ENCODE measurements at places on chromosomes 12 and 14.

- no peak for DNase-seq
These were observed 7.5 kb downstream of the AMHR2 start for GRCh38 chr12:53431187-53431586.

- no peak for DNase-seq
These were observed 43.1 kb upstream of the PSMC1 start for GRCh38 chr14:90213099-90213748.

DNA sequence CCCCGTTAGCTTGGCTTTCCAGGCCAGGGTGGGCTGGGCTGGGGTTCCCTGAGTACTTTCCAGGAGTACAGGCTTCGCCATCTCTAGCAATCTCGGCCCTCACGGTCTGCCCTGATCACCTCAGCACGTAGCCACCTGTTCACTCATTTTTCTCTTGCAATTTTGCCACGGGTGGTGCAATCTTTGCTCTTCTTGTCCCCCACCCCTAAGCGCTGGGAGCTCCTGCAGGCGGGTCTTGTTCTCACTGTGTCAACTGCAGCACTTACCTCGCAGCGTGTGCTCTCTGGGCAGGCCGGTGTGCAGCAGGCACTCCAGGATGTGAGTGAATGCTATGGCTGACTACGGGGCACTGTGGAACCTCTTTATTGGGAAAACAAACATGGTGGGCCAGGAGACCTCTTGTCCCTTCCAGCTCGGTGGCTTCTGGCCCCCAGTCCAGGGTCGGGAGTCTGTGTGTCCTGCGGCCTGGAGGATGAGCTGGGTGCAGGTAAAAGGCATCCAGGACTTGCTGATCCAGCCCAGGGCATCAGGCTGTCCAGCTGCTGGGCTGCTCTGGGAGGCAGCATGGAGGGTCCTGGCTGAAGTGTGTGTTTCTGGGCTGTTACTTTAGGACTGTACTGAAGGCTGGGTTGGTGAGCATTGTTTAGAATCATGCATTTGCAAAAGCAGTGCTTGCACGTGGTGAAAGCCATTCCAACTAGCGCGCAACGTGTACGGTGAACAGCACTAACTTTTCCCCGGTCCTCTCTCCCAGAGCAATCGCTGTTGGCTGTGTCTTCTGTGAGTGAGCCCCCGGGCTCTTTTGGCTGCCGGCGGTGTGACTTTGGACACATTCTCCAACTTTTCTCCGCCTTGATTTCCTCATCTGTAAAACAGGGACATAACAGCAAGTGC lies 1.5 kb upstream of the ULK1 start:
- no peak for DNase-seq

DNA sequence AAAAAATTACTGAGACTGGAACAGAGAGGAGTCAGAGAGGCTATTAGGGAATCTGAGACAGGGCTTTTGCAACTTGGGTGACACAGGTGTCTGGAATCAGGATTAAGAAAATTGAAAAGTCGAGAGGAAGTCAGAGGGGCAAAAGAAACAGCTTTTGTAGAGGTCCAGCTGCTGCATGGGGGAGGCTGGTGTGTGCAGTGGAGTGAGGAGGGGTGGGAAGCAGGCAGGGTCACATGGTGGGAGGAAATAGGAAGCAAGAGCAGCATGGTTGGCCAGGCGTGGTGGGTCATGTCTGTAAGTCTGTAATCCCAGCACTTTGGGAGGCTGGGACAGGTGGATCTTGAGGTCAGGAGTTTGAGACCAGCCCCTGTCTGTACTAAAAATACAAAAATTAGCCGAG lies 69.7 kb upstream of the VRK1 start:
- DNase-seq, result no peak

- no peak for DNase-seq
These were observed 12.9 kb downstream of the ANKRD13A start for GRCh38 chr12:110012137-110012536.

DNA sequence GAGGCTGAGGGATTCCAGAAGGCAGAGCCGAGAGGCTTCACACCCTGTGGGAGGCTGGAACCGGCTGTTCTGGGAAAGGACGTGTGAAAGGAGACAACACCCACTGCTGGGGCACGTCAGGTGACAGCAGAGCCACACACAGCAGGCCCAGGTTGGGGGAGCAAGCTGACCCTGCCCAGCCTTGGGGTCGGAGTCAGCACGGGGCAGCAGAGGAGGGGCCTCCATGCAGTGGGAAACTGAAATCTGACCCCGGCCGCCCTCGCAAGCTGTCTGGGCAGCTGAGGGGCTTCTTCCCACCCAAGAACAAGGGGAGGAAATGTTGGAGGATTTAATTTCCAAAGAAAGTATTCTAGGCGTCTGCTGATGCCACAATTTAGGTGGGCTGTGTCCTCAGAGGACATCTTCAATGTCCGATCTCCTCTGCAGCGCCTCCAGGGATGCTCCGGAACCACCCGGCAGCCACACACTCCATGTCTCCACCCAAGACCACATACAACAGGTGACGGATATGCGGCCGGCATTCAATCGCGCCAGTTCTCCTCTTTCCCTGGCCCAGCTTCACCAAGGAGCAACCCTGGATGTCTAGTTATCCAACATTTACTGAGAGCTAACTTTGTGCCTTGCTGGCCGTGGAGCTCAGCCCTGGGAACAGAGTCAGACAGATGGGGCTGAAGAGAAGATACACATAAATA lies 30.7 kb downstream of the SNRNP35 start:
- no peak for DNase-seq

GRCh38 chr14:93100100-93100499 lies 15.6 kb downstream of the ITPK1 start:
- DNase-seq, result no peak

- no peak for DNase-seq
These were observed 42.4 kb downstream of the CKAP4 start for GRCh38 chr12:106205208-106206069.

DNA sequence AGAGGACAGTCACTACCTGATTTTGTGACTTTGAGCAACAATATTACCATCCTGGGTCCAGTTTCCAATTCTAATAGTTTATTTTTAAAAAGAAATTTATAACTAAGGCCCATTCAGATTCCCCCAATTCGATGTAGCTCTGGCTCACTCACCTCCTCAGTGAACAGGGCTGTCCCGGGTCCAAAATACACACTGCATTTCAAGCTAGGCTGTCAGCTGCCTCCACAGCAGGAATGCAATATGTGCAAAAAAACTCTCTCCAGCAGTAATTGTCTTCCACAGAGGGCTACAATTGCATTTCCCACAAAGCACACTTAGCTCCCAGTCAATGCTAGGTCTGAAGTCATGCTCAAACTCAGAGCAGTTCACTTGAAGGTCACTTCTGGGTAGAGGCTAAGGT lies 39.3 kb upstream of the ZNF641 start:
- DNase-seq, result no peak

- no peak for DNase-seq
These were observed 279.3 kb downstream of the RAD51B start for GRCh38 chr14:68098834-68099233.
